ENCODE measurements at places on chromosomes 5 and 9.

GRCh38 chr5:20524991-20525529 is 537.1 kb upstream of the CDH18 start:
- H3K27me3 ChIP-seq: no peaks in the 10 kb centered on the region
- DNase-seq: no peak
- no peak overlapping the region for H3K4me3 ChIP-seq
- no peaks in the 10 kb centered on the region for H3K36me3 ChIP-seq

DNA sequence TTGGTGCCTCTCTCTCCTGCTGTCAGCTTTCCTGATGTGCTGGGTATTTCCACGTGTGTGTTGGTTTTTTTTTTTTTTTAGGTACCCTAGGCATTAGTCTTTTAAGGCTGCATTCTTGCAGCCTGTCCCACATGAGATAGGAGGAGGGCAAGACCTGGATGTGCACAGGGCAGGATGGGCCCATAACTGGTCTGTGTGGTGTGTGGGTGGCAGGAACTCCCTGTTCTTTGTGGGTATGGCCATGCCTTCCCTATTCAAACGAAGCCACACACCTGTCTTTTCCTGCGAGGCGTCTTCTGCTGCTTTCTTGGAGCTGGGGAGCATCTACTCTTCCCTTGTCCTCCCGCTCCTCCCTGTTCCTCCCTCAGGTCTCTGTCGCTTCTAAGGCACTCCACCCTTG is 6.8 kb downstream of the SYK start:
- no peaks in the 10 kb centered on the region for H3K27me3 ChIP-seq
- H3K4me3 ChIP-seq: no peak overlapping the region
- peaks cover 22% of the 10 kb centered on the region for H3K4me1 ChIP-seq
- H3K27ac ChIP-seq: no peak overlapping the region
- no peak for DNase-seq

DNA sequence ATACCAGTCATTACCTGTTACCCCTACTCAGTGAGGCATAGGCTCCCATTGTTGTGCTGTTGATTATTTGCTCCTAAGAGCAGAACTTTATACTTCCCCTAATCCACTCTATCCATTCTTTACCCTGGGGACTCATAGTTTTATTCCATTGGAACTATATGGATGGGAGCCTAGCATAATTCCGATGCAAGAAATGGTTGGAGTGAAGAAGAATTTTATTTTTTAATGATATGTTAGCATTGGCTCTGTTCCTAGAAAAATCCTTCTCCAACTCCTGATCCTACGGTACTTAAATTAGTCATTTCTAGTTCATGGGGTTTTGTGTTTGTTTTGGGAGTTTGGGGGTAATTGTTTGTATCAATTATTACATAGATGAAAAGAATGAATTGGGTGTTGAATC is 191.5 kb downstream of the GOLPH3 start:
- peaks cover 27% of the 10 kb centered on the region for H3K36me3 ChIP-seq
- H3K4me1 ChIP-seq: peaks cover 17% of the 10 kb centered on the region
- H3K27ac ChIP-seq: no peak overlapping the region

- no peaks in the 10 kb centered on the region for H3K27me3 ChIP-seq
- H3K4me3 ChIP-seq: no peak overlapping the region
- peaks cover 10% of the 10 kb centered on the region for H3K4me1 ChIP-seq
- peaks cover 4% of the 10 kb centered on the region for H3K36me3 ChIP-seq
- DNase-seq: peak; percentile 24
Measured at GRCh38 chr9:7432989-7433388, 366.6 kb downstream of the DMAC1 start.

DNA sequence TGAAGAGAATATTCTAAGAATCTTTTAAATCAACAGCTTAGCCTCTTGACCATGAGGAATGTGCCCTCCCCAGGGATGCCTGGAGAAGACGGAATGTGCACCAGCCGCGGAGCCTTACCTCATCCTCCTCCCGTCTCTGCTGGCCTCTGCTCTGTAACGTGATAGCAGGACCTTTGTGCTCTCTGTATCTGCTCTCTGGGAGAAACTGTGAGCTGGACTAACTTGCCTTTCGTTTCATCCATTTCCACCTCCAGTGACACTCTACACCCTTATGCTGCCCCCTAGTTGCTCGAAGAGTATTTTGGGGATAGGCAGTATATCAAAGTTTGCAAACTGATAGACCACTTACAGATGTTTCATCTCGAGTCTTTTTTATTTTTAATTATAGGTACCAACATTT is 141.4 kb downstream of the NPR3 start:
- H3K27me3 ChIP-seq: no peaks in the 10 kb centered on the region
- H3K4me1 ChIP-seq: no peaks in the 10 kb centered on the region
- DNase-seq: peak; percentile 76
- no peak overlapping the region for H3K4me3 ChIP-seq

DNA sequence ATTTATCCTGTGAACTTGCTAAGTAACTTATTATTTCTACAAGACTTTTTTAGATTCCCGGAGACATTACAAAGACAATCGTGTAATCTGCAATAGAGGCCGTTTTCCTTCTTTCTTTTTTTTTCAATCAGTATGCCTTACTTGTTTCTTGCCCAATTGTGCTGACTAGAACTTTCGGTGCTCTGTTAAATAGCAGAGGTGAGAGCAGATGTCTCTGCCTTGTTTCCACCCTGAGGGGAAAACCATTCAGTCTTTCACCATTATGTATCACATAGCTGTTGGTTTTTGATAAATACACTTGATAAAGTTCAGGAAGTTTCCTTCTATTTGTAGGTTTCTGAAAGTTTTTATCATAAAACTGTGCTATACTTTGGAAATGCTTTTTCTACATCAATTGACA is 10.3 kb downstream of the SPATA31E1 start:
- H3K4me1 ChIP-seq: peaks cover 5% of the 10 kb centered on the region
- no peak overlapping the region for H3K4me3 ChIP-seq
- H3K36me3 ChIP-seq: no peaks in the 10 kb centered on the region
- H3K27me3 ChIP-seq: no peaks in the 10 kb centered on the region

DNA sequence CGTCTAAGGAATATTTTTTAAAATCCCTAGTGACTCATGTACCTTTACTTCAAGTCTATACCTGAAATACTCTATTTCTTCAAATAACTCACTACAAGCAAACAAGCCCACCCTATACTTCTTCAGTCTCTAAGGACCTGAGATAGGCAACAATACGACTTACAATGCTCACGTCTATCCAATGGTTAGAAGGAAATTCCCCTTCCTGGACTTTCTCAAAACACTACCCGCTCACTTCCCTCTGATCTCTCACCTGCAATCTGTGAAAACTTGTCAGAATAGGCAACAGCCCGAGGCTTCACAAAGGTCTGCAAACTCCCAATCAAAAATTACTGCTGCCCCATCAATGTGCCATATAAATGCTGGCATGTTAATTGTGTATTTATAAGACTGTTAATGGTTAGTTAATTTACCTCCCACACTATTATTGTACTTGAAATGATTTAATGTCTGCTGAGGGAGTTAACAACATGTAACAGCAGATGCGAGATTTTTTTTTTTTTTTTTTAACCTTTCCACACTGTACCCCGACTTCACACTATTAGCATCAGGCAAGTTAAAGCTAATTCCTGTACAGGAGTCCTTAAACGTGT is 27.3 kb downstream of the MAPKAP1 start:
- H3K27ac ChIP-seq: no peak overlapping the region
- no peak for DNase-seq
- H3K36me3 ChIP-seq: no peaks in the 10 kb centered on the region
- H3K4me1 ChIP-seq: peaks cover 19% of the 10 kb centered on the region

DNA sequence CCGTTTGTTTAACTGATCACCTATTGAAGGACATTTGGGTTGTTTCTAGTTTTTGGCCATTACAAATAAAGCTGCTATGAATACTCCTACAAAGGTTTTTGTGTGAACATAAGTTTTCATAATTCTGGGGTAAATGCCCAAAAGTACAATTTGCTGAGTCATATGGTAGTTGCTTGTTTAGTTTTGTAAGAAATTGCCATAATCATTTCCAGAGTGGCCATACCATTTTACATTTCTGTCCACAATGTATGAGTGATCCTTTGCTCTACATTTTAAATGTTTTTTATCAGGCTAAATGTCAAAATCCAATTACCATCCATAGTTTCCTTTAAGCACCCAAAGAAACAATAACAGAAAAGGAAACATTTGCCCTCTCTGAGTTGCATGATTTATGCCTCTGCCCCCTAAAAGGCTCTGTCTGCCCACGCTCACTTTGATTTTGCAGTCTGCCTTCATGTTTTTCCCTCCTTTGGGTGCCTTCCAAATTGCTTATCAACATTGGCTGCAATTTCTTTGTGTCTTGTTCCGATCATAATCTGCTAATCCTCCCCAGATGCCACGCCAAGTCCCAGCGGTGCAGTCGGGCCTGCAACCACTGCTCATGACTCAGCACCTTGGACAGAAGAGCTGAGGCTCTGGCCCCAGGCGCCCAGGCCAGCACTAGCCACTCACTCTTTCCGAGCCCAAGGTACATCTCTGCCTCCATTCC is 339.2 kb downstream of the PIK3R1 start:
- no peaks in the 10 kb centered on the region for H3K27me3 ChIP-seq
- H3K36me3 ChIP-seq: no peaks in the 10 kb centered on the region
- H3K27ac ChIP-seq: no peak overlapping the region

DNA sequence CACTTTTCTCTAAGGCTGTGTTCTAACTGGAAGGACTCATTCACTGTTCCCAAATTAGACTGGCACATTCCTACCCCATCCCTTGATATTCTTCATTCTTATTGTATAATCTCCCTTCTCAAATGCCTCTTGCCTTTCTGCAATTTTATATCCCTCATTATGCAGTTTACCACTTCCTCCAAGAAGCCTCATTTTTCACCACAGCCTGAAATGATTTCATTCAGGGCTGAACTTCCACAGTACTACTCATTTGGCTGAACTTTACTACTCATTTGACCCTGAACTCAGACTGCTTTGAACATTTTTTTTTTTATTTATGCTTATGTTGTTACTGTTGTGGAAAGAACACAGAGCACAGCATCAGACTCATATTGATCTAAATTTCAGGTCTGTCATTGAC is 32.7 kb downstream of the GRIA1 start:
- H3K36me3 ChIP-seq: no peaks in the 10 kb centered on the region
- H3K4me1 ChIP-seq: peaks cover 15% of the 10 kb centered on the region
- no peaks in the 10 kb centered on the region for H3K27me3 ChIP-seq
- DNase-seq: no peak
- H3K27ac ChIP-seq: no peak overlapping the region
- no peak overlapping the region for H3K4me3 ChIP-seq

- H3K36me3 ChIP-seq: no peaks in the 10 kb centered on the region
- H3K4me1 ChIP-seq: peaks cover 19% of the 10 kb centered on the region
- DNase-seq: no peak
- no peak overlapping the region for H3K27ac ChIP-seq
Measured at GRCh38 chr9:1913631-1914330, 101.4 kb upstream of the SMARCA2 start.

- no peak overlapping the region for H3K4me3 ChIP-seq
- no peaks in the 10 kb centered on the region for H3K4me1 ChIP-seq
- no peaks in the 10 kb centered on the region for H3K27me3 ChIP-seq
- H3K36me3 ChIP-seq: no peaks in the 10 kb centered on the region
- no peak overlapping the region for H3K27ac ChIP-seq
Measured at GRCh38 chr9:13069498-13069897, 210.0 kb downstream of the MPDZ start.

GRCh38 chr9:94010980-94011533 is 55.9 kb upstream of the BARX1 start:
- H3K27me3 ChIP-seq: peaks cover 12% of the 10 kb centered on the region
- peak; percentile 27 for DNase-seq
- H3K4me1 ChIP-seq: peaks cover 7% of the 10 kb centered on the region
- no peak overlapping the region for H3K4me3 ChIP-seq

GRCh38 chr5:138448481-138449398 is 9.9 kb downstream of the REEP2 start:
- H3K27me3 ChIP-seq: no peaks in the 10 kb centered on the region
- peak; percentile 56 for DNase-seq
- no peaks in the 10 kb centered on the region for H3K36me3 ChIP-seq
- H3K27ac ChIP-seq: peak overlapping the region; percentile 44

GRCh38 chr5:135445306-135445985 is 1.7 kb downstream of the DCANP1 start:
- no peaks in the 10 kb centered on the region for H3K27me3 ChIP-seq
- peaks cover 6% of the 10 kb centered on the region for H3K4me1 ChIP-seq
- DNase-seq: no peak
- no peaks in the 10 kb centered on the region for H3K36me3 ChIP-seq

GRCh38 chr9:36141288-36141687 is 4.8 kb downstream of the GLIPR2 start:
- H3K27me3 ChIP-seq: peaks cover 50% of the 10 kb centered on the region
- H3K4me1 ChIP-seq: peaks cover 11% of the 10 kb centered on the region
- no peak overlapping the region for H3K27ac ChIP-seq
- H3K4me3 ChIP-seq: no peak overlapping the region
- H3K36me3 ChIP-seq: no peaks in the 10 kb centered on the region

DNA sequence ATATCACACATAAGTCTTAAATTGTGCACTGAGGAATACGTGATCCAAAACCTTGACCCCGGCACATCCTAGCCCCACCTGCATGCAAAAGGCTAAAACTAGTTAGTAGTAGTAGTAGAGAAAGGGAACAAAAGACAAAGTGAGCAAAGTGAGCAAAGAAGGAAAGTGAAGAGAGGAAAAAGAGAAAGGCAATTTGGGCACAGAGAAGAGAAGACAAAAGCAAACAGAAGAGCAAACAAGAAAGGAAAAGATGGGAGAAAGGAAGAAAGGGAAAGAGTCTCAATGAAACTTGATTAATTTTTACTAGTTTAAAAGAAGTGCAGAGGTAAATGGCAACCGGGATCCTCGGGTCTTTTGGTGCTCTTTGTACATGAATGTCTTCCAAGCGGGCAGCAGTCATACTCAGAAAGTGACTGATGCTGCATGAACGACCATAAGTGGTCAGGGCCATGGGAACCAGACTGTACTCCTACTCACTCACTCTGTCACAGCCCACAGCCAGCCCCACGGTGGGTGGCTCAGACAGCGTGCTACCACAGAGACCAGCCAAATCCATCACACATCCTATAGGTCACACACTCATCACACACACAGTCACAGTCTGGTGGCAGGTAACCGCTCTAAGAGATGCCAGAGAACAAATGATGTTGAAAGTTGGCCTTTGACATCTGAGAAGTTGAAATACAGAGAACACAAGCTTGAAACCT is 203.9 kb downstream of the FBN2 start:
- H3K4me1 ChIP-seq: no peaks in the 10 kb centered on the region
- H3K27ac ChIP-seq: no peak overlapping the region
- peaks cover 54% of the 10 kb centered on the region for H3K36me3 ChIP-seq
- no peaks in the 10 kb centered on the region for H3K27me3 ChIP-seq
- no peak for DNase-seq

GRCh38 chr5:112232667-112233066 is 186.4 kb downstream of the EPB41L4A start:
- peak; percentile 42 for DNase-seq
- H3K27ac ChIP-seq: peak overlapping the region; percentile 94
- peaks cover 13% of the 10 kb centered on the region for H3K36me3 ChIP-seq
- peak overlapping the region; percentile 19 for H3K4me3 ChIP-seq
- H3K4me1 ChIP-seq: peaks cover 43% of the 10 kb centered on the region

DNA sequence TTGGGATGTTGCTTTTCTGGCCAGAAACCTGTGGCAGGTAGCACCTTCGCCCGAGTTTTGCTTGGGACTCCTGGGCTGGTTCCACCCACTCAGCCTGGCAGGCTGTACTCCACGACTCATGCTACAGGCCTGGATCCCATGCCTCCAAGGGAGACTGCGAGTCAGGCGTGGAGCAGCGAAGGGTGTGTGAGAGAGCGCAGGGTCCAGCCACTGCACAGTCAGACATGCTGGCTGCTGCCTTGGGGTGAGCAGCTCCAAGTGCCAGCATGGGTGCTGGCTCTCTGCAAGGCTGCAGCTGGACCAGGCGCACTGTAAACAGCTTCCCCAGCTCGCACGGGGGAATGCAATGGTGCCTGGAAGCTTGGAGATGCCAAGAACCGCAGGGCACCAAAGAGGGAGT is 249.6 kb upstream of the EDIL3 start:
- DNase-seq: no peak
- no peaks in the 10 kb centered on the region for H3K4me1 ChIP-seq
- H3K27me3 ChIP-seq: peaks cover 10% of the 10 kb centered on the region
- H3K27ac ChIP-seq: no peak overlapping the region

All from MCF 10A (cell line).